ENCODE measurements at places on chromosomes 12 and 14.

- no peak for DNase-seq
These were observed 20.2 kb downstream of the VRTN start for GRCh38 chr14:74368441-74368840.

DNA sequence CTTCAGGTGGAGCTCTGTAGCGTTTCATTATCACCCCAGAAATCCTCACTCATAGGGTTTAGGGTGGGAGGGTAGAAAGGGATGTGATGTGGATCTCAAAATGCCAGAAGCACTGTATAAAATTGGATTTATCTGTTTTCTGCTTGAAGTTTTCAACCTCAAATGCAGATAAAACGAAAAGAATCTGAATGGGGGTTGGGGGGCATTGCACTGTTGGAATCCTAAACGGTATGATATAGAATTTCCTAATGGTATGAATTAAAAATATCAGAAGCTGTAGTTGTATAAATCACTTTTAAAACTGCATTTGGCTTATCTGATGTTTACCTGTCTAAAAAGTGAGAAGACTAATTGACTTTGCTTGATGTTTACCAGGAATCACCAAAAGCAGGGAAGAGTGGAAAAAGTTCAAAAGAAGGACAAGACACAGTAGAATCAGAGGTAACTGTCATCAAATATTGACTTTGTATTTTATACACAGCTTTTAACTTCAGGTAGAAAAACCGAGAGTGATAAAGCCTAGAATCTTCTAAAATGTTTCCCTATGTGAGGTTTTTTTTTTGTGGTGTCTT is 1.1 kb downstream of the PPP2R5C start:
- DNase-seq, result no peak

GRCh38 chr12:91176915-91177314 is 5.7 kb downstream of the DCN start:
- DNase-seq, result no peak

- peak; percentile 64 for DNase-seq
These were observed 15.2 kb upstream of the PEBP1 start for GRCh38 chr12:118120579-118121363.

DNA sequence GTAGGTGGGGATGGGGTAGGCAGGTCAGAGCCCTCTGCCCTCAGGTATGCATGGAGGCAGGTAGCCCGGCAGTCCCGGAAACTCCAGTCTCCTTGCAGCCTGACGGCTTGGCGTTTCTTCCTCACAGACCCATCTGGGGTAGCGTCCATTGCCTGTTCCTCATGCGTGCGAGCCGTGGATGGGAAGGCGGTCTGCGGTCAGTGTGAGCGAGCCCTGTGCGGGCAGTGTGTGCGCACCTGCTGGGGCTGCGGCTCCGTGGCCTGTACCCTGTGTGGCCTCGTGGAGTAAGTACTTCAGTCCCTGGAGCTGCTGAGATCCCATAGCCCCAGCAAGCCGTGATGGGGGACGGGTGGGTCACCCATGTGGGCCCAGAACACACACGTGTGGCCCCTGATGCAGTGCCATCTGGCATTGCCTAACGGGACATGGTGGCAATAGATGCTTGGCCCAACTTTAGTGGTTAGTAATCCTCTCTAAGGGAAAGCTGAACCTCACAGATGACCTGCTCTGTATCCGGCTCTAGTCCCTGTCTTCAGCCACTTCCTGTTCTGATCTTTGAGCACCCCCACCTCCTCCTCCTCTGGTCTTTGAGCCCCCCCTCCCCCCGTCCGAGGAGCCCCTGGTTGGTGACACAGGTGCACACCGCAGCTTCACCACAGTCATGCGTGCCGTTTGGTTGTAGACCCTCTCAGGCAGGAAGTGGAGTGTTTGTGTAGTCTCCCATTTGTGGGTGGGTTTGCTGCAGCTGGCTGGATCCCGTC is 3.7 kb downstream of the SIVA1 start:
- DNase-seq, result no peak

GRCh38 chr14:99707420-99707819 is 23.3 kb downstream of the CYP46A1 start:
- no peak for DNase-seq

GRCh38 chr12:114760151-114760877 is 76.3 kb upstream of the TBX3 start:
- no peak for DNase-seq

- no peak for DNase-seq
These were observed 21.1 kb upstream of the ULK1 start for GRCh38 chr12:131873293-131873692.

- DNase-seq, result no peak
These were observed 884.9 kb upstream of the FOXG1 start for GRCh38 chr14:27881646-27882045.

Data from activated naive CD4-positive, alpha-beta T cell treated with anti-CD3 and anti-CD28 coated beads, Interleukin-2, amount 50 U/mL, for 72 hours (primary cell).